ENCODE measurements at places on chromosomes 5 and 9.

DNA sequence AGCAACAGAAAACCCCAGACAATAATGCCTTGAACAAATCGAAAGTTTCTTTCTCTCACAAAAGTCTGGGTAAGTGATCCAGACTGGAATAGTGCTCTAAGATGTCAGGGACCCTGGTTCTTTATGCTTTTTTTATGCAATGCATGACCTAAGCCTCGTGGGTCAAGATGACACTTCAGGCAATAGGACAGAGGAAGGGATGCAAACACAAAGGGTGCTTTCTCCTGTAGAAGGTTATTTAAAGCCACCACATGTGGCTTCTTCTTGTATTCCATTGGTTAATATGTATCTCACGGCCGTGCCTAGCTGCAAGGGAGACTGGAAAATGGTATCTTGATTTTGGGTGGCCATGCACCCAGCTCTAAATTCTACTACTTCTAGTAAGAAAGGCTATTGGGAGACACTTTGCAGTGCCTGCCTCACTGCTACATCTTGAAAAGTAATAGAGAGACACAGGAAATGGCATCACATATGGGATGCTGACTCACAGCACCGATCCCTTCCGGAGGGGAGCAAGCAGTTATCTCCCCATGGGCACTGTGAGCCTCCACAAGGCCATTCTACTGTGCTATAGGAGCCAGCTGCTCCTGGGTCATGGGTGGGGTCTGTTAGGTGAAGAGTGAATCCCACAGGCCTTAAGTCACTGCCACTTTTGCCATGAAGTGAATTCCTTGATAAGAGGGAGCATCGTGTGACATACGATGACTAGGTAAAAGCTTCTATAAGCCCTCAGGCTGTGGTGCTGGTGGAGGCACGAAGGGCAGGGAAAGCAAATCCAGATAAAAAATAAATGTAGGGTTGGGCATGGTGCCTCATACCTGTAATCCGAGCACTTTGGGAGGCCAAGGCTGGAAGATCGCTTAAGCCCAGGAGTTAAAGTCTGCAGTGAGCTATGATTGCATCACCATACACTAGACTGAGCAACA is 32.5 kb upstream of the RAB14 start:
- DNase-seq = no peak

DNA sequence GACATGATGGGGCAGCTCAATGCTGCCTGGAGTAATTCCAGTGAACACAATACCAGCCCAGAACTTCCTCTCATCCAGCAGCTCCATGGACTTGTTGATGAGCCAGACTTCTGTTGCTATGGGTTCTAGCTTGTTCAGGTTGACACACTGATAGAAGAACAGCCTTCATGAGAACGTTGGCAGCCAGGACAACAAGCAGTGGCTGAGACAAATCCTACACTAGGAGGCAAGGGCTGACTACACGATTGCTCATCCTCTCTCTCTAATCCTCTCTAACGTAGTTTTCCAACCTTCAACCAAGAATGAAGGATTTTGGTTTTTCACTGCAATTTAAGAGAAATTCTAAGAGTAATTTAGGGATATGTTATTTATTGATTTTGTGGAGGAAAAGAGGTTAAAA is 67.8 kb downstream of the NIPSNAP3B start:
- no peak for DNase-seq

GRCh38 chr5:122311961-122312590 is at the start of gene SNCAIP:
TSS of gene SNCAIP (plus strand) at chr5:122312237. CDS start at chr5:122391135, 78,898 bp downstream.
- no peak for DNase-seq

- no peak for DNase-seq
These were observed 55.5 kb upstream of the N4BP3 start for GRCh38 chr5:178057839-178058238.

DNA sequence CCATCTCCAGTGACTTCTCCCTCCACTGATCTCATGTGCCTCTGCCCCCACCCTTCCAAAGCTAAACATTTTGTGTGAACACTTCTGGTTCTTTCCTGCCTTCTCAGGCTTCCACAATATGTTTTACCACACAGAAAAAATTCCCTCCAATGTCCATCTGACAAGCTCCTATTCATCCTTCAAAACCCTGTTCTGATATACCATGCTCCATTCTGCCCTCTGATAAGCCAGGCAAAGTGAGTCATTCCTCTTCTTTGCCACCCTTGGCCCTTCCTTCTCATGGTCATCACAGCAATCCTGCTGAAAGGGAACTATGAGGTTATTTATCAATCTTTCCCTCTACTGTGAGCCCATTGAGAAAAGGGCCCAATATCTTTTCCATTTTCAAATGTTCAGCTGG is 97.6 kb downstream of the BARX1 start:
- no peak for DNase-seq

DNA sequence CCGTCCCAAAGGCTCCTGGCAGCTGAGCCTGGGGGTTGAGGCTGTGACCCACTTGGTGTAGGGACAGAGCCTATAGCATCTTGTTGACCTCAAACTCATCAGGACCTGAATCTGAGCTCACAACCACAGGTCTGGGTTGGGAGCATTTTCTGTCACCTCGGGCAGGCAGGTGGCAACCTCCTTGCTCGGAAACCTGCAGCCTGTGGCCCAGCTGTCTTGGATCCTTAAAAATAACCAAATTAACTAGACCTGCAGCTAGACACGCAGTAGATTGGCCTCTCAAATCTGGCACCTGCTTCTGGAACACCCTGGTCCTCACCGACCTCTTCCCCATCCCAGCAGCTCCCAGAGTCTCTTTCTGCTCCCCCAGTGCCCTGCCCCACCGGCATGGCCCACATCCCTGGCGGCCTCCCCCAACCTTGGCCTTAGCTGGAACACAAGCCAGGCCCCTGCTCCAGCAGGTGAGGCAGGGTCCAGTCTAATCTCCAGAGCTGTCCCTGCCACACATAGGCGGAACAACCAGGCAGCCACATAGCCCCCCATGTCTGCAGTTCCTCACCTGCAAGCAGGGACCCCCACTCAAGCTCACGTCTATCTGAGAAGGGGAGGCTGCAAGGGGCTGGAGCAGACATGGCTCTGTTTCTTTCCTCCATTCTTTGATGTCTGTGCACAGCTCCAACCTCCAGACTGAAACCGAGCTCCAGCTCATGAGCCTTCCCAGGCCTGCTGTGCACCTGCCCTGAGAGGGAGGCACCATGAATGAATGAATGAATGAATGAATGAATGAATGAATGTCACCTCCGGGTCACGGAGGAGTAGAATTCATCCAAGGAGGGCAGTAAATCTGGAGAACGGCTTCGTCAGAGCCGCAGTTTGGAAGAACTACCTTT is 28.3 kb downstream of the PAEP start:
- no peak for DNase-seq

GRCh38 chr5:50709471-50709870 is 43.0 kb downstream of the PARP8 start:
- no peak for DNase-seq

DNA sequence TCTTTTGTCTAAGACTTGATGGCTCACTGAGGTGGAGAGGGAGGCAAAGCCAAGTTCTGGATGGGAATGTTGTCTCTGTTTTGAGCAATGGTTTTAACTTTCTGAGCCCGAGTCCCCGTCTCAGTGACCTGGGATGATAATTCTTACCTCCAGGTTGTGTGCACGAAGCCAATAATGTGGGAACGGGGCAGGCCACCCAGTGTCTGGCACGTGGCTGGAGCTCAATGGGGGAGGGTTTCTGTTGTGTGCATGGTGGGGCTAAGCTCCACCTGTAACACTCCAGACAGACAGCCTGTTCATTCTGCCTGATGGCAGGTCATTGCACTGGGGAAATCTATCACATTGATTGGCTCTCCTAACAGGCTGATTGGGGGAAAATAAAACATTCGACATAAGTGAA is 37.1 kb upstream of the NTNG2 start:
- DNase-seq = no peak

DNA sequence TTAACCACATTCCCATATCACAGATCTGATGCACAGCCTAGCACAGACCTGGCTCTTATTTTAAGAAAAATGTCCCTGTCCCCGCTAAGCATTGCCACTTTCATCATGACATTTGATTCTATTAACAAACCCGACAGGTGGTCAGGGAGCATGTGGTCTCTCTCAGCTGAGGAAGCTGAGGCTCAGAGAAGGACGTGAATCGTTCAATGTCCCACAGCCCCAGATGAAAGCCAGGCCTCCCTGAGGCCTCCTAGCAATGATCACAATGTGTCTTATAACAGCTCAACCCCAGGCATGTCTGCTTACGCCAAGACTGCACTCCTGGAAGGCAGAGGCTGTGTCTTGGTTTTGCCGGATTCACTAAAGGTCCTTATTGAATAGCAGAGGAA is 10.4 kb upstream of the CRB2 start:
- DNase-seq = no peak

DNA sequence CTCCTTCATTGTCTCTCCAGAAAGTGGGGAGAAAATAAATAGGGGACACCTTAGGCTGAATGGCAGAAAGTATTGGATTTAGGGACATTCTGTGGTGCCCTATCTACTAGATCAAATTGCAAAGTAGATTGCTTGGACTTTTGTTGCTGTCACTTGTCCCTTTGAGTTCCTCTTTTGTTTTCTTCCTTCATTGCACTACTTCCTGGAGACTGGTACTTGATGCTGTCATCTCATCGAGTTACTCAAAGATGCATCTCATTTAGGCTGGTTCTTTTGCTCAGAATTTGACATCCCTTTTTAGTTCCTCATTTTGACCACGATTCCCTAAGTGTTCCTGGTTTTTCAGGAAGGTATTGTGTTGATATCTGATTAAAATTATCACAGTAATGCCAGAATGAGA is 137.6 kb downstream of the ADGRV1 start:
- DNase-seq = no peak

DNA sequence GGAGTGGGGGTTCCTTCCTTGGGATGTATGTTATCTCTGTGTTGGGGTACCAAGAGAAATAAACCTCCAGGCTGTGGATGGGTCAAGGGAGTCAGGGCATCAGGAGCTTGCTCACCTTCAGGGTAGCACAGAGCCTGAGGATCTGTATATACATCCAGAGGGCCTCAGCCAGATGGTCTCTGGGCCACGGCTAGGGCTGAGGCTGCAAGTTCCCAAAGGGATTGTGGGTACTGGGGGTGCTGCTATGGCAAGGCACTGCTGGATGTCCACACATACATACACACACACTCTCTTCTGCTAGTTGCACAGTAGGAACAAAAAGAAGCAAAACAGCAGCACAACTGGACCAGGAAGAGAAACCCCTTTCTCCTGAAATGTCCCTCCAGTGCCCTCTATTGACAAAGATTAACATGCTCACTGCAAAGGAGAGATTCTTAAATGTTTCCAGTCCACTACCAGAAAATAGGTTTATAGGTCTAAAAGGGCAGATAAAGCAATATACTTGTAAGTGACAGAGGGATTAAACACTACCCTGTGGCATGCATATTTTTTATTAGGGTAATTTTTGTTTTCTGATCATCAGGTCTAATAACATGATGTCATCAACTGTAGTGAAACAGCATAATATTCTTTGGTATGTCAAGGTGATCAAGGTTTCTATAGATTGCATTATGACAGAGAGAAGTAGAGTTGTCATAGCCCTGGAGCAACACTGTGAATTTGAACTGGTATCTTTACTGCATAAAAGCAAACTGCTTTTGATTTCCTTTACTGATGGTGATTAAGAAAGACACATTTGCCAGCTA is 56.3 kb upstream of the KCNN2 start:
- no peak for DNase-seq

DNA sequence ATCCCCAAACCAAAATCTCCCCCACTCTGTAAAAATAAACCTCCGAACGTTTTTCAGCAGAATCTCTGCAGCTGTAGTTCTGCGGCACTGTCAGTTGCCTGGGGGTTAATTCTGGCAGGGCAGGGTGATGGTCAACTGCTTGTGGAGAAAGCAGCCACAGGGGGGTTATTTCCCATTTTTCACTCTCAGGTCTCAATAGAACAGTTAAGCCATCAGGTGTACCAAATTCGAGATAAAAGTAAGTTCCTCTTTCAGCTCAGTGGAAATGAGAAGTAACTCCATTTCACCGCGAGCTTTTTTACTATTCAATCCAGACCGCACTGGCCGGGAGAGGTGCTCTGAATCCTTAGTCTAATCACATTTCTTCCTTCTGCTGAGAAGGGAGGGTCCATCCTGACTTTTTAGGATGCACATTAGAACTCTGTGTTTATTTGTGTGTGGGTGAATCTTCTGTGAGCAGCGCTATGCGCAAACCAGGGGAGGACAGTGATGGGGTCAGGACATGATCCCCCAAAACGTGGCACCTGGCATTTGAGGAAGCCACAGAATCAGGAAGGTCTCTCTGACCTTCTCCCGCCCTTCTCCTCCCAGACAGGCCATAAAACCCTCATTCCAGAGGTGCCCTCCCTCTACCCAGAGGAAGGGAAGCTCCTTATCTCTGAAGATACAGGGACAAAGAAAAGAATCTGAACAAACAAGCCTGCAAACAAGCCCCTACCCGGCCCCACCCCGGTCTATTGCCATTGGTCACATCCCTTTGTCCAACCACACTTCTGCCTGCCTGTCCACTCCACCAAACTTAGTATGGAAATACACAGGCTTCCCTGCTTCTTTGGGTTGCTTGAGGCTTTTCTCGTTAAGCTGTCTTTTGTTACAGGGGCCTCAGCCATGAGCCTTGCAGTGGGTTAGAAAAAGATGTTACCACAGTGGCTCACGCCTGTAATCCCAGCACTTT is 229.0 kb downstream of the ROR2 start:
- no peak for DNase-seq

DNA sequence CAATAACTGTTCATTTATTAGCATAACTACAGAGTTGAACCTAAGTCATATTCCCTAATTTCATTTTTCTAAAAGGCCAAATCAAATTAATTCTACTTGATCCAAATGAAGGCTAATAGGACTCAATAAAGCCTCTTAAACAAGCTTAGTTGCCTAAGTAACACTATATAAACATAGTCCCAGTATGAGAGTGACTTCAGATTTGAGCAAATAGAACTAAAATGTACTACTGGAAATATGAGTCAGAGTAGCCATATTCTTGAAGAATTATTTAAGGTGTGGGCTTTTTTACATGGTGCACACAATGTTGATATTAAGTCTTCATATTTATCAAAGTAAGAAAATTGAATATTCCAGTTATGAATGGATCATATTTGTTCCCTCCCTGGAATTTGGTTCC is 872.3 kb downstream of the MAT2B start:
- DNase-seq = no peak

GRCh38 chr9:120377268-120378159 is 202.5 kb downstream of the CDK5RAP2 start:
- DNase-seq = no peak

Data from stimulated activated CD8-positive, alpha-beta memory T cell treated with anti-CD3 and anti-CD28 coated beads, Interleukin-4, amount 100 ng/mL, for 1 hour (primary cell).